Epithelial cell of umbilical artery (primary cell): ENCODE measurements at places on chromosomes 1 and 21. TPM values are rescaled to one million over a fixed set of nuclear protein-coding genes. Genes with fewer than 3 reads are reported as not detected.

Gene C1orf116
- not detected in 2 replicates for total RNA-seq

Gene ZNF695
- 1.6 and 4.0 TPM in 2 replicates for total RNA-seq

Gene KIF14
- total RNA-seq: 8.8 and 10.9 TPM in 2 replicates

Gene NTMT2
- not detected in 2 replicates for total RNA-seq
